ENCODE measurements at places on chromosomes 12 and 14.

DNA sequence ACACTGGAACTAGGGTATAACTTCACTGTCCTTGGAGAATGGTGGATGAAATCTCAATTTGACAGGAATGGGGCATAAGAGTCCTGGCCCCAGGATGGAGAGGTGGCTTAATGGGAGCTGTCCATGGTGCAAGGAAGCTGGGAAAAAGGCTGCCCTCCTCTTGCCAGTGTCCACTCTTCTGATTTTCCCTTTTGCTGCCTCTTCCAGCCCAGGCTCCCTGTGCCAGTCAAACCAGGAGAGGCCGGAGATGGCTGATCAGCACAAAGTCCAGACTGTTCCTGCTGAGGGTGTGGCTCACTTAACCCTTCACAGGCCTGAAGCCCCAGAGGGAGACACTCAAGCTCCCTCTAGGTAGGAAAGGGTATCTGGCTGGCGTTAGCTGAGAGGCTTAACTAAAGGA, at the start of gene MYO1A:
TSS of gene MYO1A (minus strand) at position 240 of the 400 bp plus-strand sequence. CDS start 1,806 bp downstream, outside the sequence.
- peak; percentile 22 for DNase-seq

DNA sequence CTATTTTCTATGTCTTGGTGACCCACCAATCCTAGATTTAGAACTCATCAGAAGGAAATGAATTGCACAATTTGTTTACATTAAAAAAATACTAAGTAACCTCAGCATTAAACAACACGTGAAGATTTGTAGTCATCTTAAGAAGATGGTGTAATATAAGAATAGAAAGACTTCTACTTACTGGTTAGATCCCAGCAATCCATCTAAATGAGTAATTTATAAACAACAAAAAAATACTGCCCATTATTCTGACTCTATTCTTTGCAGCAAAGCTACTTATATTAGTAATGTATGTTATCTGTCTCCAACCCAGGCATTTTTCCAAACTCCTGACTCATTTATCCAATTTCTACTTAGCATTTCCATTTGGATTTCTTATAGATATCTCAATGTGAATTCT, 67.8 kb downstream of the CD163L1 start:
- DNase-seq: no peak

GRCh38 chr14:80356413-80356812, 145.1 kb upstream of the DIO2 start:
- no peak for DNase-seq

GRCh38 chr14:72812292-72812851, 81.5 kb downstream of the DPF3 start:
- no peak for DNase-seq

DNA sequence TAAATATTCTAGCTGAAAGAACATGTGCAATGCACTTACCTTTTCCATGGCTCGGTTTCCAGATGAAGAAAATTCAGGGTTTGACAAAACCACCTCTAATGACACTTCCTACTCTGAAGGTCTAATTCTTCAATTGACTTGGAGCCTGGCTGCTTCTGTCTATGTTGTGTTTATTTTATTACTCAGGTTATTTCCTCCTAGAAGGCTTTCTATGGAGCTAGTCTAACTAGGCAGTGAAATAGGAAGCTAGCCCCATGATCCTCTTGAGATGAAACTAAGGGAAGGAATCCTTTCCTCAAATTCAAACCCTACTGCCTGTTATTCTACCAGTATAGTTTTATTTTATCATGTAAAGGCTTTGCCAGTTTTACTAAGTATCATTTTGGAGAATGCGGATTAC, 20.9 kb upstream of the IFNG-AS1 start:
- no peak for DNase-seq

DNA sequence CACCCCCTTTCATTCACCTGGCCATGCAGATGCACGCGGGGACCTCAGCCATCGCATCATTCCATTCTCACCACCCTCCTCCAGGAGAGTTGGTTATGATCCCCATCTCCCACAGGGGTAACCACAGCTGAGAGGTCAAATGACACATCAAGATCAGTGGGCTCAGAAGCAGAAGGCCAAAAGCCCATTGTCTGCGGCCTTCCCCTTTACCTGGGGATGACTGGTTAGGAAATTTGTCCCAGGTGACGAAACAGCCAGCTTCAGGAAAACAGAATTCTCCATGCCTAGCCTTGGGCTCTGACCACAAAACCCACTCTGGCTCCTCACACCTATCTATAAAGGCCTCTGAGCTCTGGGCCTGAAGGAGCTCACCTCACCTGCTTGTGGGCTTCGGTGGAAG, 36.1 kb downstream of the ZFP36L1 start:
- DNase-seq: no peak

DNA sequence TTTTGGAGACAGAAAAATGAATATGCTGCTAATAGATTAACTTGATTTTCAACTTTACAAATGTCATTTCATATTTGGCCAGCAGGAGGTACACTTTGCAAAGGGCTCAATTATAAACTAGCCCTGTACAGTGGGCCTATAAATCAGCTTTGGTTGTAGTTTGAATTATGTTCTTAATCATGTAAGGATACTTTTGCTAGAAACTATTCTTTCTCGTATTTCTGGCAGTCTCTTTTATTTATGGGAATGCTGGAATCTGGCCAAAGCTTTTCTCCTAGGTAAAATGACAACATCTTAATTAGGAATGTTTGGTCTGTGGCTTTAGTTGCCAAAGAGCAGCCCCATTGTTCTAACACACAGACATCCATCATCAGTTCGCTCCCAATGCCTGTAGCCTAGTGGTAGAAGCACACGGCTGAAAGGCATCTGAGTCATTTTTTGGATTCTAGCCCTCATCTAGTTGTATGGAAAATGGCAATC, 1322.3 kb upstream of the SEL1L start:
- DNase-seq: no peak

DNA sequence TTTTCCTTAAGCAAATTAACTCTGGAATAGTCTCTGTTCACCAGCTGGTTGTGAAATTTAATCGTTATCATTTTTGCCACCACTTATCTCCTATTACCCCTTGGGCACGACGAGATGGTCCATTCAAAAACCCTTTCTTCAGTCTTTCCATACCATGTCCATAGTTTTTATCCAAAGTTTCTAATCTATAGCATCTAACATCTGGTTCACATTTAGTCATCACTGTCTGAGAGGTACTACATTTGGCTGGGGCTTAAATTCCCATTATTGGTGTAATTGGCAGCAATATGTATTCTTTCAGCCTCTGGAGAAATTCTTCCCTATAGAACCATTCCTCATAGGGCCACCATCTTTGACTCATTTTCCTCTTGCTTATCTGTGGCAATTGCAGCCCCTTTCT, 163.5 kb downstream of the CCER1 start:
- DNase-seq: no peak

- DNase-seq: no peak
Observed at GRCh38 chr12:112530941-112531340, 112.2 kb downstream of the PTPN11 start.

GRCh38 chr12:109952160-109952858, 43.9 kb downstream of the GIT2 start:
- no peak for DNase-seq

- no peak for DNase-seq
Observed at GRCh38 chr12:97650242-97650641, 187.6 kb downstream of the RMST start.

DNA sequence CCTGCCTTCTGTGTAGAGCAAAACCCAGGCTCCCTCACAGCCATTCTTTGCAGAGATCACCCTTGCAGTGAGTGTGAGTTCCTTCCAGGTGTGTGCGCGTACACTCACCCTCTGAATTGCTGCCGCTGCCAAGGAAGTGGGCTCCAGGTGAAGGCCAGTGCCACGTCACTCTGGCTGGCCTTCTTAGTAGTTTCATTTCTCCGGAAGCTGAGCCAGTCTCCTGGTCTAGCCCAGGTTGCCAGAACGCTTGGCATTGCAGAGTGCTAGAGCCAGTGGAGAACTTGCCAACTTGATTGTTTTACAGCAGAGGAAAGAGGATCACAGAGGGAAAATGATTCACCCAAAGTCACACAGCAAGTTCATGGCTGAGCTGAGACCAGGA, 11.0 kb downstream of the CBLN3 start:
- no peak for DNase-seq

DNA sequence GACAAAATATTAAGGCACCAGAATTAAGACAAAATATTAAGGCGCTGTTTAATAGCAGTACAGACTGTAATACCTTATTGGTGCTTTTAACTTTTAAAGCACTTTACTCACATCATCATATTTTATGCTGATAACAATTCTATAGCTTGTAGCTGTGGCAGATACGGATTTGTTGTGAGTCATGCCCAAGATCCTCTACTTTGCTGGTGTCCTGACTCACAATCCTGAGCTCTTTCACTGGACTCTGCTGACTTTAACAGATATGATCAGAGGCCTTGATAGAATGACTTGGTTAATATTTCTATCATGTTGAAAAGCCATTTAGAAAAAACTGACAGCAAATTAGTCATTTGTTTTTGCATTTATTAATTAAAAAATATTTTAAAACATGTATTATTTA, 99.0 kb upstream of the PKP2 start:
- no peak for DNase-seq

DNA sequence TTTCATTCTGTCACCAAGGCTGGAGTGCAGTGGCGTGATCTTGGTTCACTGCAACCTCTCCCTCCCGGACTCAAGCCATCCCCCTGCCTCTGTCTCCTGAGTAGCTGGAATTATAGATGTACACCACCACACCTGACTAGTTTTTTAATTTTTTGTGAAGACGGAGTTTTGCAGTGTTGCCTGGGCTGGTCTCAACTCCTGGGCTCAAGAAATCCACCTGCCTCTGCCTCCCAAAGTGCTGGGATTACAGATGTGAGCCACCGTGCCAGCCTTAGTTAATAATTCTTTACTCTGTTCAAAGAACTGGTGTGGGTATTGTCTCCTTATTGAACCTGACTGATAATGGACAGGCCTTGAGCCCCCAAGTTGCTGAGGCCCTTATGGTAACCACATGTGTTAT, 10.4 kb upstream of the KRT7 start:
- DNase-seq: no peak

- no peak for DNase-seq
Observed at GRCh38 chr12:132715874-132716273, 5.2 kb downstream of the PGAM5 start.

Data from A549 (cell line).